Stimulated activated CD8-positive, alpha-beta memory T cell treated with anti-CD3 and anti-CD28 coated beads, Interleukin-7, amount 100 ng/mL, for 4 hours (primary cell): ENCODE measurements at places on chromosomes 2 and 18.

DNA sequence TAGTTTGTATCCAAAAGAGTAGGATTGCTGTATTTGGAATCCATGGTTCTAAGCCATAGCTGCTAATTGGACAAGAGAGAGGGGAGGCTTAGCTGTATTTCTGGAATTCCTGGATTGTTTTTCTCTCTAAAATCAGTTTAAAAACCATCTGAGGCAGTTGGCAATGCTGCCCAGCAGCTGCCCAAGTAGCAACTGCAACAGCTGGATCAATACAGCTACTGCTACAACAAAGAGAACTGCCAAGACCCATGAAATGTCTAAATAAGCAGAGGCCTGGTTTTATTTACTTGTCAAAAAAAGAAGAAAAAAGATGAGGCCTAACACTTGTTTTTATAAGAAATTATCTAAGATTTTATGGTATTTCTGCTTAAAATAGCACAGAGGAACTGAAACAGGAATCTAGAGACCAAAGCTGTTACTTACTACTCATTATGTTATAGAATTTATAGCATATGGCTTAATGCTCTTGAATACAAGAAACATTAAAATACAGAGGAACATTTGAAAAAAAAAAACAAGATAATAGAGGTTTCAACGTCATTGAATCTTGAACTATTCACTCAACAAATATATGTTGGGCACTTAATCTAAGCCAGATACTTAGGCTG lies 39.1 kb downstream of the TMEFF2 start:
- no peak for DNase-seq

- DNase-seq = no peak
Measured at GRCh38 chr2:226483745-226484619, 315.6 kb downstream of the IRS1 start.

DNA sequence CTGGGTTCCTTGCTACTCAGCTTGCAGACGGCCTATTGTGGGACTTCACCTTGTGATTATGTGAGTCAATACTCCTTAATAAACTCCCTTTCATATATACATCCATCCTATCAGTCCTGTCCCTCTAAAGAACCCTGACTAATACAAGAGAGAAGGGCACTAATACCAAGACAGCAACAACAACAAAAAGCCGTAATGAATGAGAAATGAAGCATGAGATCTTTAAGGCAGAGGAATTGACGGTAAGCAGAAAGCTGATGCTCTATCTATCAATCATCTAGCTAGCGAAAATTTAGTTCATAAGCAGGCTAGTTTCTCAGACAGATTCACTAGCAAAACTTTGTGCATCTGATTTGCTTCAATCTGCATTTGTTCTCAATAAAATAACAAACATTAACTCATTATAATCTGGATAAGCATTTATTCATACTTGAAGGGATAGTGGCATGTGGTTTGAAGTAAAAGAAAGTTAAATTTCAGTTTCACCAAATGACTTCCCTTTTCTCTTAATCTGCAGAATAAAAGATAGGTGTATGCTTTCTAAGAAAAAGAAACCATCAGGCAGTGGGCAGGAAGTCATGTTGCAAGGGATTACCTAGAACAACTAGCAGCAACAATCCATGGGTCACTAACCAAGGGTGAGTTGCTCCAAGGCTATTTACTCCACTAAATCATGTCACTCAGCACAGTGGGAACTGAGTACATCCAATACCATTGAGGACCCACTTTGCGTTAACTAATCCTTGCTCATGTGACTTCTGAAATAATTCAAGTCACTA lies 376.5 kb downstream of the TMEM182 start:
- no peak for DNase-seq

GRCh38 chr2:214341646-214342045 lies 69.2 kb upstream of the VWC2L start:
- DNase-seq = no peak

DNA sequence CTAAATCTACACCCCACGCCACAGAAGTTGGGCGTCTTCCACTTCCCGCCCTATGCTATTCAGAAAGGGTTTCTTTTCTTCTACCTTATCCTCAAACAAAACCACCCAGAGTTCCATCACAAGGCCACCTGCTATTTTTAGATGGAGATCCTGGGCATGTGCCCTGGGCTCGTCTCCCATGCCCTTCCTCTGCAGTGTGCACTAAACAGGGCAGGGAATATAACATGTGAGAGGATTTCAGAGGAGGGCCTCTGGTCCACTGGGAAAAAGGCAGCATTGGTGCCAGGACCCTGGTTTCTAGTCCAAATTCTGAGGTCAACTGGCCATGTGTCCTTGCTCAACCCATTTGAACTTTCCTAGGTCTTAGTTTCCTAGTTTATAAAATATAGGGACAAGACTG lies 320.0 kb downstream of the NCKAP5 start:
- DNase-seq = no peak

DNA sequence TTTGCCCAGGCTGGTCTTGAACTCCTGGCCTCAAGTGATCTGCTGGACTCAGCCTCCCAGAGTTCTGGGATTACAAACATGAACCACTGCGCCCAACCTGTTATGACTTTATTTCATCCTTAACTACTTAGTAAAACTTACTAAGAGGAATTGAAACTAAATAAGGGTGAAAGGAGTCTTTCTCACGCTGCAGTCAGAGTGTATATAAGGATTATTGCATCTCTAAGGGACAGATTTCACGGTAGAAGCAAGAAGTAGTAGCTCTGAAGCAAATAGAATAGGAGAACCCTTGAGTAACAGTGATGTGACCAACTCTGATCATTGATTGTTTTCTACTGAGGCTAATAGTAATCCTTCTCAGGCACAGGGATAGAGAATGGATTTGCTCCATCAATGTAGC lies 960.1 kb downstream of the CPS1 start:
- no peak for DNase-seq

GRCh38 chr2:24917086-24917485 lies 3.0 kb downstream of the ADCY3 start:
- no peak for DNase-seq

DNA sequence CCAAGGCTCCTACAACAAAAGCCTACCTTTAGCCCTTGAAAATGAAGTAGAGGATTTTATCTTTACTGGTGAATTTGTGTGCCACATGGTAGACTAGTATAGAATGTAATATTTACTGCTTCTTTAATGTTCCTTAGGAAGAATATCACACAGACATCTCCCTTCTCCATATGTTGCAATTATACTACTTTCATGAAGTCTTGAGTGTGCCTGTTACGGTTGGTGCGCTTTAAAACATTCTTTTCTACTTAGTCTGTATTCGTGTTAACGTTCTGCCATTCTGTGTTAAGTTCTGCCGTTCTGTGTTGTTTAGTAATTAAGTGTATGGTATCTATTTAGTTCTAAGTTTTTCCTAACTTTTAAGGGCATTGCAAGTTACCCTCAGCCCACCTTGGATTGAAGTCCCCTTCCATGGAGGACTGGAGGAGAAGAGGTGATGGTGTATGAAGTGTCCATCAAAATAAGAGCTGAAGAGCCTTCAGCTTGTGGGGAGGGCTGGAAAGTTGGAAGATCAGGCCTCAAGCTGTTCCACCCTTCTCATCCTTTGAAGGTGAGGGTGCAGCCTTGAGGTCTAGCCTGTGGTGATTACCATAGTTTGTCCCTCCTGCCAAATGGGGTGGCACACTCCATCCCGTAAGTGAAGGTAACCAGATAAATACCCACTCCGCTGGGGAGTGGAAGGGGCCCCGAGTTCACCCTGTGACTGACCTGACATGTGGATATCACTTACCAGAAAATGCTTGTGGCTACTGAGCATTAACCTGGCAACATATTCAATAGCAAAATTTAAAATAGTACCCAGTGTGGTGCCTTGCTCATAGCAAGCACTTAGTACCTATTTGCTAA lies 131.3 kb downstream of the SPTBN1 start:
- no peak for DNase-seq
